ENCODE measurements at places on chromosomes 13 and 19. TPM values are rescaled to one million over a fixed set of nuclear protein-coding genes. Genes with fewer than 3 reads are reported as not detected.

MISP gene
- total RNA-seq: 90.5 TPM

CEACAM7 gene
- 9.0 TPM for total RNA-seq

NXNL1 gene
- total RNA-seq: not detected

DNA sequence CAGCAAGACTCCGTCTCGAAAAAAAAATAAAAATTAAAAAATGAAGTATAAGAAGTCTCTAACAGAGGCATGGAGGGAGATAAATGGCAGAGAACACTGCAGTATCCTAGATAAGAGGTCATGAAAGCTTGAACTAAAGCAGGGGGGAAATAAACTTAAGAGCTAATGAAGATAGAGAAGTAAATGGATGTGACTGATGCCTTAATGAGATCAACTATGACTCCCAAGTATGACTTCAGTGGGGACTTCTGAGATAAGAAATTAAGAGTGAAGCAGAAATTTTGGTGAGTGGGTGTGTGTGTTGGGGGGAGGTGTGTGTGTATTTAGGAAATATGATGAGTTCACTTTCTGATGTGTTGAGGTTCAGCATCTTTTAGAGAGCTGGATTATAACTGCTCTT, 55.1 kb downstream of the DIAPH3 start:
- no peaks in the 10 kb centered on the region for H3K4me1 ChIP-seq
- no peaks in the 10 kb centered on the region for H3K36me3 ChIP-seq

DNA sequence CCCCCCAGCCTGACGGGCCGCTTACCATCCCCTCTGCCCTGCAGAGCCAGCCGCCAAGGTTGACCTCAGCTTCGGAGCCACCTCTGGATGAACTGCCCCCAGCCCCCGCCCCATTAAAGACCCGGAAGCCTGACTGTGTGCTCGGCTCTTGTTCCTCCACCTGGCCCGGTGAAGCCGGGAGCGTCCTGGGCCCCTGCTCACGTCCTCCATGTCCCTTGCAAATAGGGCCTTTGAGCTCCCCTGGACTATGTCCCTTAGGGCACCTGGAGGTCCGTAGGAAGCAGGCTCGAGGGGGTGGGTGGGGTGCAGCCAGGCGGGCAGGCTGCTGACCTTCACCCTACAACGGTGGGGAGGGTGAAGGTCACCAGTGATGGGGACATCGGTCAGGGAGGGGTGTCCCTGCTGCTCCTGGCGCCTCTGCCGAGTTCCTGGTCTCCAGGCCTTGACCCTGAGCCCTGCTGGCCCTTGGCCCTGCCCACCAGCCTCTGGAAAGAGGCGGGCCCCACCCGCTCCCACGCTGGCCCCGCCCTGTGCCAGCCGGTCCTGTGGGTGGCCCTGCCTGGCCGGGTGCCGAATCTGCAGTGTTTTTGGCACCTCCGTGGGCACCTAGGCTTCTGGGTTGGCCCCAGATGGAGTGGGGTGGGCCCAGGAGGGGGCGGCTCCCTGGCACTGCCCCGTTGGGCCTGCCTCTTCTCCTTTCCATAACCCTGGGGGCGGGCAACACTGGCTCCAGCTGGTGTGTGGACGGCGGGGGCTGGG, 3.3 kb downstream of the ATP5F1D start:
- H3K36me3 ChIP-seq: peaks cover 29% of the 10 kb centered on the region
- no peak overlapping the region for H3K4me3 ChIP-seq
- no peak overlapping the region for H3K27ac ChIP-seq
- DNase-seq: no peak
- no peaks in the 10 kb centered on the region for H3K27me3 ChIP-seq
- peaks cover 16% of the 10 kb centered on the region for H3K4me1 ChIP-seq

ZNF555 gene
- 5.7 TPM for total RNA-seq

DNA sequence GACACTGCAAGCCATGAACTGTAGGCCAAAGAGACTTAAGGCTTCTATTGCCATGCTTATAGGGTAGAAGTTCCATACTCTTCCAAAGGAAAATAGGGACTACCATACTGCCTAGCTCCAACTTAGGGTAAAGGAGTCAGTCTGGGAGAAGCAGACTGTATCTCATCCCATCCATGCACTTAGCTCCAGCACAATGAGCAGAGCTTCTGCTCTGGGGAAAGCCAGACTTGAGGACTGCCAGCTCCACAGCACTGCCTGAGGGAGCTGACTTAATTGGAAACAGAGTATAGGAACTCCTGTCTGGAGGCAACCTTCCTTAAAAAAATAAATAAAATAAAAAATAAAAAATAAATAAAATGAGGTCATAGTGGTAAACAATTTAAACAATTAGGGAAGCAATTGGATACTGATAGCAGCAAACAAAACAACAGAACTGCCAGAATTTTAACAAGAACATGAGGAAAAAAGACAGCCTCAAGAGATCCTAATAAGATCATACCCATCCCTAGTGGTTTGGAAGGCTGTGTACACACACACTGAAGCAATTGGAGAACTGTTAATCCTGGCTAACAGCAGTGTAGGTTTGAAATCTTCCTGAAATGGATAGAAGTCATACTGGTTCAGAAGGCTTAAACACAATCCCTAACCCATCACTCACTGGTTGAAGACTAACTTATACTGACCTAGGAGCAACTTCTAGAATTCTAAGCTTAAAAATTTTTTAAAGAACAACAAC, 550.1 kb downstream of the TBC1D4 start:
- no peaks in the 10 kb centered on the region for H3K36me3 ChIP-seq
- no peak overlapping the region for H3K4me3 ChIP-seq
- no peaks in the 10 kb centered on the region for H3K4me1 ChIP-seq
- H3K27me3 ChIP-seq: no peaks in the 10 kb centered on the region
- no peak overlapping the region for H3K27ac ChIP-seq
- DNase-seq: no peak

COX6B2 gene
- total RNA-seq: 3.4 TPM

Measured in Calu3 (cell line).